Karpas-422 (cell line): ENCODE measurements at places on chromosomes 5 and 9. TPM values are rescaled to one million over a fixed set of nuclear protein-coding genes. Genes with fewer than 3 reads are reported as not detected.

OCLN gene
- total RNA-seq, result 2.8 and 3.5 TPM in 2 replicates

TOR4A gene
- 8.8 and 19.2 TPM in 2 replicates for total RNA-seq

DNA sequence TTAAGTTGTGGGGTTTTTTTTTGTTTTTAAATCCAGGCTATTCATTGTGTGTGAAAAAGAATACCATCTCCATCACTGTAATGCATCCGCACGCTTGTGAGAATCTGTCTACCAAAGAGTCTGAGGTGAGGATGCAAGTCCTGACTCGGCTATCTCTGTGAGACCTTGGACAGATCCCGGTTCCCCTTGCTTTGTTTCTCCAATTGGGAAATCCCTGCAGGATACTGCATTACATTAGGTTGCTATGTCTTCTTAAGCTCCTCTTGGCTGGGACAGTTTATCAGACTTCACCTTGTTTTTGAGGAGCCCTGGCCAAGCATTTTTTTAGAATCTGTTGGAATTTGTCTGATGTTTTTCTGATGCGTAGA lies 46.8 kb downstream of the GALNT10 start:
- no peak overlapping the region for H3K4me3 ChIP-seq
- peaks cover 14% of the 10 kb centered on the region for H3K4me1 ChIP-seq
- DNase-seq, result no peak

DNA sequence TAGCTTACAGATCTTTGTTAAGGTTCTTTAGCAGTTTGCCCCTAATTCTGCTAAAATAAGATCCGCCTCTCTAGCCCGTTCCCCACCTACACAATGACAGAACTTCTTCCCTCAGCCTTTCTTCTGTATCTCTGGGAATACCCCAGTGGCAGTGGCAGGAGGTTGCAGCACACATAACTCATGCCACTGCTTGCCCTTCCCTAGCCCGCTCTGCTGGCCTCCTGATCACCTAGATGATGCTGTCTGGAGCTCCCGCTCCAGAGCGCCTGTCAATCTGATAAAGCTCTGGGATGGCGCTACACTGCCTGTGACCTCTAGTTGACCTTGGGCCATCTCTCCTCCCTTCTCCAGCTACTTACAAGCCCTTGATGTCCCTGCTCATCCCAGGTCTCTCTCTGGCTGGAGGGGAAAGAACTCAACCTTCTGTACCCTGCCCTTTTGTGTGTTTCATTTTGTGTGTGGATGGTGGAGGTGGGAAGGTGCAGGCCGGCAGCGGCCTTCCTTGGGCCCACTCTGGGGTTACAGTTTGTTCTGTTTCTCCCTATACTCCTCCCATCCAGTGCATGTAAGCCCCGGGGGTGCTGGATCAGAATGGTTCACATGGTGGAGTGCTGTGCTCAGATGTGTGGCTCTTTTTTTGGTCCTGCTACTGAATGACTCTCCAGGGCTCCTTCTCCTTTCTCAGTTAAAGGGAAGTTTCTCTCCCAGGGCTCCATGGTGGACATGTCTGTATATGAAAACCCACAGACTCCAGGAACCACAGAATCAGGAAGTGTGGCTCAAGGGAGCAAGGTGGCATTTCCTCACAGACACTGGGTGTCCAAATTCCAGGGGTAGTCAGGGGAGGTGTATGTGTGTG lies 29.1 kb downstream of the MTX3 start:
- no peak overlapping the region for H3K4me3 ChIP-seq
- H3K36me3 ChIP-seq, result no peaks in the 10 kb centered on the region
- H3K4me1 ChIP-seq, result no peaks in the 10 kb centered on the region
- no peak overlapping the region for H3K27ac ChIP-seq

GRCh38 chr5:93299681-93300308 lies 281.2 kb downstream of the NR2F1-AS1 start:
- no peaks in the 10 kb centered on the region for H3K27me3 ChIP-seq
- no peak overlapping the region for H3K4me3 ChIP-seq
- no peaks in the 10 kb centered on the region for H3K4me1 ChIP-seq
- H3K36me3 ChIP-seq, result no peaks in the 10 kb centered on the region

GRCh38 chr9:68851657-68852056 lies 146.6 kb downstream of the PIP5K1B start:
- H3K4me3 ChIP-seq, result no peak overlapping the region
- H3K27me3 ChIP-seq, result no peaks in the 10 kb centered on the region
- no peak for DNase-seq
- no peaks in the 10 kb centered on the region for H3K36me3 ChIP-seq

- H3K4me1 ChIP-seq, result peaks cover 11% of the 10 kb centered on the region
- peak; percentile 46 for DNase-seq
- no peak overlapping the region for H3K27ac ChIP-seq
- H3K4me3 ChIP-seq, result no peak overlapping the region
- no peaks in the 10 kb centered on the region for H3K27me3 ChIP-seq
- no peaks in the 10 kb centered on the region for H3K36me3 ChIP-seq
These were observed 273.1 kb downstream of the ARHGEF28 start for GRCh38 chr5:73899055-73899454.

DNA sequence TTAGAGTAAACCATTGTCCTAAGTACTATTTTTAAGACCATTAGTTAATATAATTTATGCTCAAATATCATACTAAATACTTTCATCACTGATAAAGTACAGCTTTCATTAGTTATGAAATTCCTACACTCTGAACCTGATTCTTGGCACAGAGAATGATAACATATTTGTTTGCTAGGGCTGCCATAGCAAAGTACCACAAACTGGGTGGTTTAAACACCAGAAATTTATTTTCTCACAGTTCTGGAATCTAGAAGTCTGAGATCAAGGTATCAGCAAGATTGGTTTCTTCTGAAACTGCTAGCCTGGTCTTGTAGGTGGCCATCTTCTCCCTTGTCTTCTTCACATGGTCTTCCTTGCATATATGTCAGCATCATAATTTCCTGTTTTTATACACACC lies 608.4 kb downstream of the TLE1 start:
- no peak overlapping the region for H3K27ac ChIP-seq
- H3K4me3 ChIP-seq, result no peak overlapping the region
- no peaks in the 10 kb centered on the region for H3K27me3 ChIP-seq
- H3K36me3 ChIP-seq, result no peaks in the 10 kb centered on the region

DNA sequence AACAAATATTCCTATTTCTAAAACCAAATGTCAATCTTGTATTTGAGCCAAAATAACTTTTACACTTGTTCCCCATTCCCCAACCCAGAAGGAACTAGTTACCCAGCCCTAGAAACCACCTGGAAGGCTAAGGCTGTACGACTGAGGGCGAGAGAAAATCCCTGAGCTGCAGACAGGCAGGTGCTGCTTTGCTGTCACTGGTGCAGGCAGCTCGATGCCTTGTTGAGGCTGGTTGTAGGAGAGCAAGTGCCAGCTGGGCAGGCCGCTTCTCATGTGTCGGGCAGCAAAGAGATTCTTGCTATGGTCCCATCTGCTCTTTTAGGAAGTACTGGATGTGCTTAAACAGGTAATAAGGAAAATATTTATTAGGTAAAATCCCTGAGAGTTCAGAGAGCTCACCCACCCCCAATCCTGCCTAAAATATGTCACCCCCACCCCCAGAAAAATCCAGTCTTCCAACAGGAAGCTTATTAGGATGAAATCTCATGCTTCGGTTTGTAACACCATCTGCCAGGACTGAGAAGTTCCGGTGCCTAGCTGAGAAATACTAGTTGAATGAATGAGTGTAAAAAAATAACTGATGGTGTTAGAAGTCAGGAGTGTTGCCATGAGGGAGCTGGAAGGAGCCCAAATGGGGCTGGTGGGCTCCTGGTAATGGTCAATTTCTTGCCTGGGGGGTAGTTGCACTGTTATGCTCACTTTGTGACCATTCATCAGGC lies 91.1 kb upstream of the DMRT1 start:
- no peaks in the 10 kb centered on the region for H3K27me3 ChIP-seq
- no peak overlapping the region for H3K4me3 ChIP-seq
- no peak overlapping the region for H3K27ac ChIP-seq
- H3K36me3 ChIP-seq, result peaks cover 4% of the 10 kb centered on the region; the same call in 1 of the 2 replicates
- H3K4me1 ChIP-seq, result no peaks in the 10 kb centered on the region

- no peak overlapping the region for H3K27ac ChIP-seq
- DNase-seq, result no peak
These were observed 1095.7 kb upstream of the DMAC1 start for GRCh38 chr9:8895106-8895860.

- no peak overlapping the region for H3K4me3 ChIP-seq
- no peak for DNase-seq
- H3K27ac ChIP-seq, result no peak overlapping the region
- H3K4me1 ChIP-seq, result no peaks in the 10 kb centered on the region
- no peaks in the 10 kb centered on the region for H3K27me3 ChIP-seq
These were observed 434.7 kb downstream of the DTWD2 start for GRCh38 chr5:118553662-118554061.

- no peak for DNase-seq
- no peak overlapping the region for H3K4me3 ChIP-seq
- no peak overlapping the region for H3K27ac ChIP-seq
- H3K4me1 ChIP-seq, result peaks cover 23% of the 10 kb centered on the region
- H3K36me3 ChIP-seq, result no peaks in the 10 kb centered on the region
- no peaks in the 10 kb centered on the region for H3K27me3 ChIP-seq
These were observed 26.4 kb upstream of the FKTN start for GRCh38 chr9:105531530-105531929.

- H3K27me3 ChIP-seq, result no peaks in the 10 kb centered on the region
- no peak overlapping the region for H3K27ac ChIP-seq
- no peaks in the 10 kb centered on the region for H3K4me1 ChIP-seq
- no peaks in the 10 kb centered on the region for H3K36me3 ChIP-seq
- no peak overlapping the region for H3K4me3 ChIP-seq
These were observed 62.7 kb downstream of the PDE6A start for GRCh38 chr5:149881874-149882273.

LHX3 gene
- not detected in 2 replicates for total RNA-seq

MTRR gene
- 41.4 and 44.2 TPM in 2 replicates for total RNA-seq

DNA sequence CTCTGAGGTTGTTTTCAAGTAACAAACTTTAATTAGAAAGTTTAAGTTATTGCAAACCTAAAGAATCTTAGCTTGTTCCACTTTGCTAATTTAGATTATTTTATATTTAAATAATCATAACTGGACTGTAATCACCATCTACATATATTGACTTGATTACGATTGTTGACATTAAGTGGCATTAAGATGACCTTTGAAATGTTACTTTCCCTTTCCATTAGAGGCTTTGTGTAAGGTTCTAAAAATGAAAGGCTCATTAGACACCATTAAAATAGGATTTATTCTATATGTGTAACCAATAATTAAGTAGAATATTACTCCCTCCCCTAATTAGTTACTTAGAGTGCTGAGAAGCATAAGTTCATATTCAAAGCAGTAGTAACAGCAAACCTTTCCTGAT lies 358.1 kb downstream of the GLIS3 start:
- DNase-seq, result no peak
- no peaks in the 10 kb centered on the region for H3K4me1 ChIP-seq
- no peaks in the 10 kb centered on the region for H3K36me3 ChIP-seq
- no peak overlapping the region for H3K27ac ChIP-seq
- H3K4me3 ChIP-seq, result no peak overlapping the region

DNA sequence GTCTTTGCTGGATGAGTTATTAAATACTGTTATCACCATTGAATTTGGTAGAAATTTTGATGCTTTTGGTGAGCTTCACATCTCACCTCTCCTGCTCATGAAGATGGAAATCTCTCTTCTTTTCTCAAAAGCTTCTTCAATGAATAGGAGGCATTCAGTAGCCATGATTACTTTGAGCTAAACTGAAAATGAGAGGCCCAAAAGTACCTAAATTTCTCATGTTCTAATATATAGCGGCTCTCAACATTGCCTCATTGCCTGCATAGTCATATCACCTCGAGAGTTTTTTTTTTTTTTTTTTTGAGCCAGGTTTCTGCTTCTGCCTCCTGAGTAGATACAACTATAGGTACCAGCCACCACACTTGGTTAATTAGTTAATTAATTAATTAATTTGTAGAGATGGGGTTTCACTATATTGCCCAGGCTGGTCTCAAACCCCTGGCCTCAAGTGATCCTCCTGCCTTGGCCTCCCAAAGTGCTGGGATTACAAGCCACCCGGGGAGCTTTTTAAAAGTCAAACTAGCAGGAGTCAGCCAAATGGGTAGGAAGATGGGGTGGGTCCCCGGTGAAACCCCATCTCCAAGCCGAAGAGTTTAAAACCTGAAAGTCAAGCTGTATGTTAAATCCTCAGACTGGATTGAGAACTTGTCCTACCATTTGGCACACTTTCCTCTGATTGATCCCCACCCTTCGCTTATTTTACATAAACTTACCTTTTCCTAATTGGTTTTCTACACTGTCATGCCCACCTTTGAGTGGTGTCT lies 169.0 kb downstream of the DOCK2 start:
- H3K4me1 ChIP-seq, result peaks cover 22% of the 10 kb centered on the region
- H3K36me3 ChIP-seq, result peaks cover 7% of the 10 kb centered on the region; the same call in 1 of the 2 replicates
- H3K4me3 ChIP-seq, result no peak overlapping the region

- H3K4me1 ChIP-seq, result peaks cover 25% of the 10 kb centered on the region
- DNase-seq, result no peak
- no peaks in the 10 kb centered on the region for H3K36me3 ChIP-seq
- no peaks in the 10 kb centered on the region for H3K27me3 ChIP-seq
- no peak overlapping the region for H3K4me3 ChIP-seq
These were observed 117.4 kb downstream of the FBXL17 start for GRCh38 chr5:108264533-108264932.

IDNK gene
- 14.3 and 18.8 TPM in 2 replicates for total RNA-seq

DNA sequence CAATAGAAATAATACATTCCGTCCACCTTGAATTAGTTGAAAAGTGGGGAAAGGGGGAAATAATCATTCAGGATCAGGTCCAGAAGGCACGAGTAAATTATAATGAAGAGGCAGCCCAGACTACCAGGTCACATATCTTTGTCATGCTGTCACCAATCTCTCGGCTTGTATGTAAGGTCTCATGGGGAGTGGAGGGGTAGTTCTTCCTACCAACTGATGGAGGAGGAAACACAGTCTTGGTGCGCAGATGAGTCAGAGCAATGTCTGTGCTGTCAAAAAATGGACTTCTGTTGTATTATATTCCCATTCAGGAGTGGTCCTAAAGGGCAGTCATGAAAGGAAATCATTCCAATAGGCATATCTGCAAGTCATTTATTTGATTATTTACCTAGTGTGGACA lies 164.2 kb upstream of the PTGER4 start:
- no peak for DNase-seq
- no peaks in the 10 kb centered on the region for H3K36me3 ChIP-seq
- no peaks in the 10 kb centered on the region for H3K4me1 ChIP-seq
- no peak overlapping the region for H3K4me3 ChIP-seq
- H3K27me3 ChIP-seq, result no peaks in the 10 kb centered on the region
- H3K27ac ChIP-seq, result no peak overlapping the region

DNA sequence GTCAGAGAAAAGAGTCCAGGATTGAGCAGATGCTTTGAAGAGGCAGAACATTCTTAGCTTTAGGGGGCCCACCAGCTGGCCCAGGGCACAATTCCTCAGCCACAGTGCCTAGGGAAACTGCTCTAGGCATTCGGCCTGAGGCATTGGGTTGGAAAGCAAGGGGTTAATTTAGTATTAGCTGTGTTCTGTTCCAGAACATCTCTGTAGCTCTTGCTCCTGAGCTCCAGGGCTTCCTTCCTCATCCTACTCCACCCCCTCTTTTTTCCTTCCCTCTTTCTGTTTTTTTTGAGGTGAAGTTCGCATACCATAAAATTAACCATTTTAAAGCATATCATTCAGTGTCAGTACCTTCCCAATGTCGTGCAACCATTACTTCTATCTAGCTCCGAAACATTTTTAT lies 74.5 kb upstream of the PANK3 start:
- no peaks in the 10 kb centered on the region for H3K36me3 ChIP-seq
- no peak overlapping the region for H3K27ac ChIP-seq
- H3K4me1 ChIP-seq, result no peaks in the 10 kb centered on the region
- DNase-seq, result no peak
- H3K4me3 ChIP-seq, result no peak overlapping the region
